ENCODE measurements at places on chromosomes 16 and 17.
A peak's percentile ranks its signal among the peaks of the same experiment; 100 is the strongest.

DNA sequence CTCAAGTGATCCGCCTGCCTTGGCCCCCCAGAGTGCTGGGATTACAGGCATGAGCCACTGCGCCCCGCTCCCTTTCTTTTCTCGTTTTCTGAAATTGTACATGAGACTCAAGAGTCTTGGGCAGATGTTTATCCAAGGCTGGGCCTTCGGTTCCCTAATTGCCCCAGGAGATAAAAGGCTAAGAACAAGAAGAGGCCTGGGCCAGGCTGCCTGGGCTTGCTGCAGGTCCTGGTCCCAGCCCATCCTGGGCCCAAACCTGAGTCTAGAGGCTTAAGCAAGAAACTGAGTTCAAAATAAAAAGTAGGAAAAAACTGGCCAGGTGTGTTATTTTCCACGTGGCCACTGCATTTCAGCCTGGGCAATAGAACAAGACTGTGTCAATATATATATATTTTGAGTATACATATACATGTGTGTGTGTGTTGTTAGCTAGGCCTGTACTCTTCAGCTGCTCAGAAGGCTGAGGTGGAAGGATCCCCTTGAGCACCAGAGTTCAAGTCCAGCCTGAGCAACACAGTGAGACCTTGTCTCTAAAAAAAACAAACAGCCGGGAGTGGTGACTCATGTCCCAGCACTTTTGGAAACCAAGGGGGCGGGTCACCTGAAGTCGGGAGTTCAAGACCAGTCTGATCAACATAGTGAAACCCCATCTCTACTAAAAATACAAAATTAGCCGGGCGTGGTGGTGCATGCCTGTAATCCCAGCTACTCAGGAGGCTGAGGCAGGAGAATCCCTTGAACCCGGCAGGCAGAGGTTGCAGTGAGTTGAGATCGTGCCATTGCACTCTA, 6.8 kb upstream of the CLUH start:
- peak; percentile 17 for DNase-seq

GRCh38 chr17:49932138-49932723, 36.8 kb upstream of the DLX4 start:
- no peak for DNase-seq

DNA sequence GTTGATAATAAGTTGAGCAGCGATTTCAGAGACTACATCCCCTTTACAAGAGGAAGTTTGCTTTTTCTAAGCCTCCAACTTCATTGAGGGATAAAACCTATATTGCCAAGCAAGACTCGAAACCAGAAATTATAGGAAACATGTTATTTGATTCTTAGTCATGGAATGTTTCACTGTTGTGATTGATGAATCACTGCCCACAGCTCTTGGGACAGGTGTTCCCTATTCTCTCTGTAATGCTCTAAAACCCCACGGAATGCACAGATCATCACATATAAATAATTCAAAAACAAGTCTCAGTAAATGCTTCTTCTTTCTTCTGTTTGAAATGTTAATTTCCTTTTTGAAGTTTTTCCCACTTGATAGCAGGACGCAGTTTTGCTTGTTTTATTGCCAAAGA, 809.5 kb upstream of the GOT2 start:
- DNase-seq, result no peak

DNA sequence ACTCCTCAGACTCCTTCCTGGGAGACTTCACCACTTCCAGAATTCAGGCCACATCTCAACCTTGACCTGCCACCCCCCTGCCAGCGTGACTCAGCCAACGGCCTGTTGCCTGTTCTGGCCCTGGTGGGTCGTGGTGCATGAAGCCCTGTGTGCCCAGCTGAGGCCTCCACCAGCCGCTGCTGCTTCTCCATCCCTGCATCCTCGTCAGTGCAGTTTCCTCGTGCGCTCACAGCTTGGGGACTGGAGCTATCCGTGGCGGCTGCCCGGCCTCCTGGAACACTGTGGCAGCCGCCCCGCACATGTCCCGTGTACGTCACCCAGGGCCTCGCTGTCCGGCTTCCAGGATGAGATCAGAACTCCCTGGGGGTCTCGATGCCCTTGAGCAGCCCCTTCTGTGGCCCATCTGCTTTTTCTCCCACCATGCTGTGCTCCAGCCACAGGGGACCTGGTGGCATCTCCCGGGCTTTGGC, 8.0 kb upstream of the TEDC2 start:
- no peak for DNase-seq

GRCh38 chr16:11051879-11052808, 107.8 kb downstream of the CLEC16A start:
- peak; percentile 96 for DNase-seq
